ENCODE measurements at places on chromosomes 16 and 17.

GRCh38 chr16:56824331-56824730, 40.7 kb upstream of the SLC12A3 start:
- DNase-seq, result no peak

DNA sequence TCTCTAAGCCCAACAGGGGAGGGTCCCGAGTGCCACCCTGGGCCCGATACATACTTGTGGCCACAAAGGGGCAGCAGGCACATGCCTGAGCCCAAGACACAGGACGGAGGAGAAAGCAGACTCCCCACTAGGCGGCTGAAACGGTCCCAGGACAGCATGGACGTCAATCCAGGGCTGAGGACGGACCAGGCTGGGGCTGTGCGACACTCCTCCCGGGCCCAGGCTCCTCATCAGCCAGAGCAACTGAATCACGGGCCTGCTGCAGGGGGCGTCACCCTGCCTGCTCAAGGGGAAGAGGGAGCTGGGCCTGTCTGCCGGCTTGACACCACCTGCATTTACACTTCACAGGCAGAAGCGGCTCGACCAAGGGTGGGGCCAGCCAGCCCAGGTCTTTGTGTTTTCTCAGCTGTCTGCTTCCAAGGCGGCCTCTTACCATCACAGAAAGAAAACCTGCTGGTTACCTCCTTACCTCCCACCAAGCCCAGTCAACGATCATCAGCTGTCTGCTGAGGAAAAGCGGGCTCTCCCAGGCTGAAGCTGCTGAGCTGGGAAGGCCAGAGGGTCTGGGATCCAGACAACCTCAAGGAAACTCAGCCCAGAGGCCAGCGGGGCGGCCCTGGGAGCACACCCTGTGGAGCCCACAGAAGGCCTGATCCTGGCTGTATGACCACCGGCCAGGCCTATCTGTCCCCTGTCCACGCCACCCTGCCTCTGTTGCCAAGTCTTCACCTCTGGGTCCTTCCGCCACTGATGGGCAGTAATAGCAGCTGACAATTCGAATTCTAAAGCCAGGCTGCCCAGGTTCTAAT, 26.4 kb downstream of the KIFC3 start:
- DNase-seq, result peak; percentile 85

- no peak for DNase-seq
Measured at GRCh38 chr17:58328195-58329034, at the start of gene TSPOAP1. Gene TSPOAP1, minus strand, starts transcription at chr17:58328795. Its CDS starts 875 bp downstream, at chr17:58327920.

- no peak for DNase-seq
Measured at GRCh38 chr17:56978441-56979090, 635 bp downstream of the SCPEP1 start.

DNA sequence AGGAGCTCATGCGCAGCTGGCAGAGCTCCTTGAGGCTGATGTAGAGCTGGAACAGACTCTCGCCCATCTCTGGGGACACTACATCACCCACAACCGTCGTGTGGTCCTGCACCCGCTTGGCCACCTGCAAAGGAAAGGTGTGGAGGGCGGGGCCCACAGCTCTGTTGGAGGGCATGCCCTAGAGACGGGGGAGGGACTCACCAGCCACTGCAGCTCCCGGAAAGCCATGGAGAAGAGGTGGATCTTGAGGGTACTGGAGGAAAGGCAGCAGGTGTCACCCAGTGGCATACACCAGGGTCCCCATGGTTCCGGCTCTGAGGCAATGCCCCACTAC, 8.6 kb downstream of the UNC13D start:
- DNase-seq, result no peak

All from psoas muscle (tissue), 8 donors.